ENCODE measurements at places on chromosomes 7 and 10.

GRCh38 chr7:39910108-39910869, 39.8 kb upstream of the CDK13 start:
- DNase-seq = no peak

DNA sequence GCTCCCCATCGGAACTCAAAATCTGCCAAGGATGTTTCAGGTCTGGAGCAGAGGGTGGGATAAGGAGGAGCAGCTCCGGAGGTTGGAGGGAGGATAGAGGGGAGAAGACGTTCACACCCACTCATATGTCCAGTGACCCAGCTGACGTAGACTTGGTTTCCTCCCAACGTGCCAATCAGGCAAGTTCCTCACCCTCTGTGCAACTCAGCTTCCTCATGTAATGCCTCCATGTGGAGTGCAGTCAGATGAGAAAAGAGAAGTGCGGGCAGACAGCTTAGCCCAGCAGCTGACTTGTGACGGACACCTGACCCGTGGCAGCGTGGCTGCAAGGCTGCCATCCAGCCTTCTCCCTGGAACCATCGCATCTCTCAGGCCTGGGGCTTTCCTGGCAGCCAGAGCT, 86.8 kb downstream of the NPTX2 start:
- no peak for DNase-seq

- DNase-seq = no peak
Measured at GRCh38 chr7:85564861-85565260, 378.0 kb upstream of the SEMA3D start.

DNA sequence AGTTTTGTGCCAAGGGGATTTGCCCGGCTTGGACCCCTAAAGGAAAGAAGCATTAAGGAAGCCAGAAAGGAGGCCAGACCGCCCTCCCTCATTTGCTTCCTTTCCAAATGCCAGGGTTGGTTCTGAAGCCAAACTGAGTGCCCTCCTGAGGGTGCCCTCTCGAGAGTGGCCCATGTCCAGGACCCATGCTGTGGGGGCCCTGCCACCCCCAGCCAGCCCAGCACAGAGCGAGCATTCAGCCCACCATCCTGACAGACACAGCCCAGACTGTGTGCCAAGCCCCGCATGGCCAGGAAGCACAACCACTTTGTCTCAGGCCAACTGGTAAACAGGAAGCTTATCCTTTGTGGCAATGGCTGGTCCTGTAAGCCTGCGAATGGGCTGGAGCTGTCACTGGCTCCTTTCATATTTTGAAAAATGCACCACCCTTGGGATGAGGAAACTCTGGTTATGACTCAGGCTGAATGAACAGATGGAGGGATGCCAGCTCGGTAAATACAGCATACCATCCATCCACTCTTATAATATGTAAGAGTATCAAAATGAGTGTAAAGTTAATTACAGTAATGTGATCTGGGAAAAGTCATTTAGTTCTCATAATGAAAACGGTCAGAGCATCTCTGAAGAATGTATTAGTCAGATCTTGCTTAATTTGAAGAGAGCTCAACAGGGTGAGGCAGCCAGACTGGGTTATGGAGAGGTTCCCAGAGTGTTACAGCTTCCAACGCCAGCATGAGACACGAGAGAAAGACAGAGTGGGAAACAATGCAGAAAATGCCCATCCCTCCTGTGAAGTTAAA, 65.0 kb downstream of the STK17A start:
- peak; percentile 80 for DNase-seq

DNA sequence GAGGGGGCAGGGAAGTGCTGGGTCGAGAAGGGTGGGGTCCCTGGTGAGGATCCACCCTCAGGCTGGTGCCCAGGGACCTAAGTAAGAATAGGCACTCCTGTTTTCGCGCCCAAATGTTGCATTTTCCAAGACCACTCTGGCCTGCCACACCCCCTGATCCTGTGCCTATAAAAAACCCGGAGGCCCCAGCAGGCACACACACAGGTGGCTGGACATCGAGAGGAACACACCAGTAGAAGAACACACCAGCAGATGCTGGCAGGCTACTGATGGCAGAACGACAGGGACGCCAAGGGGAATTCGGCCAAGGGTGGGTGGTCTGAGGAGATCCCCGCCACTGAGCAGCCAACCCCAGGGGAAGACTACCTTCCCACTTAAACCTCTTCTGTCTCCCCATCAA, 633.9 kb upstream of the POT1 start:
- DNase-seq = peak; percentile 21

DNA sequence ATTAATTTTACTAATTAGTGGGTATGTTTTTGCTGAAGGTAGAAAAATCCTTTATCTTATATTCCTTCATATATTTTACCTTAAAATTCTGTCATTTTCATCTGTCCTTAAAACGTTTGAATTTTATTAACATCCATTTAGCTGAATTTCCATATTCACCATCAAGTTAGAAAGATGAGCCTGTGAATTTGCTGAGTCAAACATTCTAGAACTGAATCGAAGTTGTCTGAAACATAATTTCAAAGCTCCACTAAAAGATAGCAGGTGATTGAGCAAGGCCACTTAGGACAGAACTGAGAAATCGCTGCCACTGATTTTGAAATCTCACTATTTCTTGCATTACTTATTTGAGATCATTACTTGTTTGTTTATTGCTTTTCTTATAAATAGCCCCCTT, 17.5 kb downstream of the HGF start:
- DNase-seq = no peak

- peak; percentile 82 for DNase-seq
Measured at GRCh38 chr7:132577206-132578049, 1.2 kb upstream of the PLXNA4 start.

GRCh38 chr7:152891160-152891621, 131.6 kb downstream of the ACTR3B start:
- DNase-seq = no peak

GRCh38 chr7:101233907-101234547, 3.6 kb downstream of the CLDN15 start:
- DNase-seq = no peak

DNA sequence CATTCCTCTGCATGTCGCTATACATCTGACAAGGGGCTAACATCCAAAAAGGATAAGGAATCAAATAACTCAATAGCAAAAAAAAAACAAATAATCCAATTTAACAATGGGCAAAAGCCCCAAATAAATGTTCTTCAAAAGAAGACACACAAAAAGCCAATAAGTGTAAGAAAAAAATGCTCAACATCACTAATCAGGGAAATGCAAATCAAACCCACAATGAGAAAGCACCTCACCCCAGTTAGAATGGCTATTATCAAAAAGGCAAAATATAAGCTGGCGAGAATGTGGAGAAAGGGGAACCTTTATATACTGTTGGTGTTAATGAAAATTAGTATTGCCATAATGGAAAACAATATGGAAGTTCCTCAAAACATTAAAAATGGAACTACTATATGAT, 14.3 kb downstream of the ARHGAP12 start:
- DNase-seq = no peak

DNA sequence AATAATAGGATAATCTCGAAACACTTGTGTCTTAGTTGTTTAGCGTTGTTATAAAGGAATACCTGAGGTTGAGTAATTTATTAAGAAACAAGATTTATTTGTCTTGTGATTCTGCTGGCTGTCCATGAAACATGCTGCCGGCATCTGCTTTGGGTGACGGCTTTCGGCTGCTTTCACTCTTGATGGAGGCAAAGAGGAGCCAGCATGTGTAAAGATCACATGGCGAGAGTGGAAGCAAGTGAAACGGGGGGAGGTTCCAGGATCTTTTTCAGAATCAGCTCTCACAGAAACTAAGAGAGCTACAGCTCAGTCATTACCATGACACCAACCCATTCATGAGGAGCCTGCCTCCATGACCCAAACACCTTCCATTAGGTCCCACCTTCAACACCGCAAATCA, 402.8 kb downstream of the CDC14C start:
- no peak for DNase-seq

GRCh38 chr10:73554721-73555120, 36.4 kb downstream of the USP54 start:
- no peak for DNase-seq

DNA sequence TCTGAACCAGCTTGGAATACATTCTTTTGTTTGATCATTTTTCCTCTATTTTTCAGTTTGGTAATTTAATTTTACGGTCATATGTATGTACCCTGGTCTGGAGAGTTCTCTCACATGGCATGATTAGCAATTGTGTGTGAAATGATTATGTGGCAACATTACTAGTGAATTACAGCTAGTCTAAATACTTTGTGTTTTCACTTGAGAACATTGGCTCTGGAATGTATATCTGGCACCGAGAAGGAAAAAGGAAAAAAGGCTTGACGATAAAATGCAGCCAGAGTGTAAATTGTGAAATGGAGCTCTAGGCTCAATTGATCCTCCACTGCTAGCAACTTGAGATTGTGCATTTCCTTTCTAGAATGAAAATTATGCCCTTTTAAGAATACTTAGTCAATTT, 397.2 kb downstream of the EXOC4 start:
- no peak for DNase-seq

DNA sequence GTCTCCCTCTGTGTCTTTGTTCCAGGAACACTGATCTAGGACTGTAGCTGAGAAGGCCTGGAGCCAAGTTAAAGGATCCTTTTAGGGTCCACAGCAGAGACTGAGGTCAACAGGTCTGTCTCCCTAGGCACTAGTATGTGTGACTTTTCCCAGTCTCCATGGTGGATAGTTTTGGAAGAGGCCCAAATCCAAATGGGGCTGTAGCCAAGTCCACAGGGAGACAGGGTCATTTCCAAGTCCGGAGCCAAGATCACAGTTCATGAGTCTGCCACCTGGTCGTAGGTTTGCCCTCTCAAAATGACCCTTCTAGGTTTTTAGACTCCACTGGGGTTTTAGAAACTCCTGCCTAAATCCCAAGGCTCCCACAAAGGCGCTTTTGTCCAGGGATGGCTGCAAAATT, 16.8 kb downstream of the ZNF277 start:
- DNase-seq = no peak

Data from NCI-H2081 (cell line).